ENCODE measurements at places on chromosomes 3 and 15.

DNA sequence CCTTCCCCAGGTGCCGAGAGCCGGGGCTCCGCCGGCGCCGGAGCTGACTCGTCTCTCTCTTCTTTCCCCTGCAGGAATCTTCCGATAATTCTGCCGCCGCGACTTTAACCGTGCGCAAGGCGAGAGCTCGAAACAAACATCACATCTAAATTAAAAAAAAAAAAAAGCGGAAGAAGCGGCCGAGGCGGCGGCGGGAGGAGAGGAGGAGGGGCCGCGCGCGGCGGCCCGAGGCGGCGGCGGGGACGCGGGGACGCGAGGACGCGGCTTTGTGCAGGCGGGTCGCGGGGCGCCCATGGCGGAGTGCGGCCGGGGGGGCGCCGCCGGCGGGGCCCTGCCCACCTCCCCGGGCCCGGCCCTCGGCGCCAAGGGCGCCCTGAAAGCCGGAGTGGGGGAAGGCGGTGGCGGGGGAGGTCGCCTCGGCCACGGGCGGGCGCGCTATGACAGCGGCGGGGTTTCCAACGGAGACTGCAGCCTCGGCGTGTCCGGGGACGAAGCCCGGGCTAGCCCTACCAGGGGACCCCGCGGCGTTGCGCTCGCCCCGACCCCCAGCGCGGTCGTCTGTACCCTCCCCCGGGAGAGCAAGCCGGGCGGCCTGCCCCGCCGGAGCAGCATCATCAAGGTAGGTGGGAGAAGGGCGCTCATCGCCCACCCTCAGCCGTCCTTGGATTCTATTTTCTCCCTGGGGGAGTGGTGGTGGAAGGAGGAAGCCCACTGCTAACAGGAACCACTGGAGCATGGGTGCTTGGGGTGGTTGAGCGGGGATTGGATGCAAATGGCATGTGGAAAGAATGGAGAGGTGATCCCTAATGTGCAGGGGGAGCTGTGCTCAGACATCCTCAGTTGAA, at the start of gene PLCL2:
PLCL2 (plus strand) TSS at position 208 of the 845 bp plus-strand sequence; CDS start at position 293, 85 bp downstream.
- DNase-seq, result no peak

GRCh38 chr3:420584-420983, 224.0 kb downstream of the CHL1 start:
- DNase-seq, result no peak

- DNase-seq, result no peak
These were observed 594.2 kb downstream of the ZBBX start for GRCh38 chr3:166785876-166786275.

DNA sequence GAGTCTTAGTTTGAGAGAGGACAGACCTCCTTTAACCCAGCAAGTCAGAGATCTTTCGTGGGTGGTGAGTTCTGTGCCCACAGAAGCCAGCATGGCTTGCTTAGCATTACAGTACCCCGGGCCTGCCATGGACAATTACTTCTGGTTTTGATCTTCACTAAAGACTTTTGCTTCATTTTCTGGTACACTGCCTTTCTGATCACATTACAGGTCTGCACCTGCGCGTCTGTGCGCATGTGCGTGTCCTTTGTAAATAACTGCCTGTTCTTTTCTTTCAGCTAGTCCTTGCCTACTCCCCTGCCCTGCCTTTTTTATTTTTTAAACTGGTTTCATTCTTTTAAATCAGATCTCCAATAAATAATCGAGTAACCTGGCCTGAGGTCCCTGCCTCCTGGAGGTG, 57.1 kb upstream of the CMTM8 start:
- DNase-seq, result no peak

GRCh38 chr15:40769274-40770146, at the start of gene C15orf62:
TSS of gene C15orf62 (plus strand) at chr15:40769980. CDS start at chr15:40770496, 516 bp downstream.
- no peak for DNase-seq

DNA sequence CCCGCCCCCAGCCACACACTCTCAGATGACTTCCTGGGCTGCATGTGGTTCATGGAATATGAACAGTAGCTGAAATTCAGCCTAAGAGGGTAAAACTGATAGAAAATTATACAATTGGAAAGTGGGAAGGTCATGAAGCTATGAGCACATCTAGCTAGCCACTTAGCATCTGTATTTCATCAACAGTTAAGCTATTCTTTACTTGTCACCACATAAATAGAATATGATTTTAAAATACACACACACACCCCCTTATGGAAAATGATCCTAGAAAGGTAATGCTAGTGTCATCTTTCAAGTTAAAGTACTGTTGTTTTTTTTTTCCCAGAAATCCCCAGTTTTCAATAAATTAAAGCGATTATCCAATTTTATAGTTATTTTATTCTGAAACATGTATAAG, 3.6 kb downstream of the MAP4 start:
- no peak for DNase-seq

DNA sequence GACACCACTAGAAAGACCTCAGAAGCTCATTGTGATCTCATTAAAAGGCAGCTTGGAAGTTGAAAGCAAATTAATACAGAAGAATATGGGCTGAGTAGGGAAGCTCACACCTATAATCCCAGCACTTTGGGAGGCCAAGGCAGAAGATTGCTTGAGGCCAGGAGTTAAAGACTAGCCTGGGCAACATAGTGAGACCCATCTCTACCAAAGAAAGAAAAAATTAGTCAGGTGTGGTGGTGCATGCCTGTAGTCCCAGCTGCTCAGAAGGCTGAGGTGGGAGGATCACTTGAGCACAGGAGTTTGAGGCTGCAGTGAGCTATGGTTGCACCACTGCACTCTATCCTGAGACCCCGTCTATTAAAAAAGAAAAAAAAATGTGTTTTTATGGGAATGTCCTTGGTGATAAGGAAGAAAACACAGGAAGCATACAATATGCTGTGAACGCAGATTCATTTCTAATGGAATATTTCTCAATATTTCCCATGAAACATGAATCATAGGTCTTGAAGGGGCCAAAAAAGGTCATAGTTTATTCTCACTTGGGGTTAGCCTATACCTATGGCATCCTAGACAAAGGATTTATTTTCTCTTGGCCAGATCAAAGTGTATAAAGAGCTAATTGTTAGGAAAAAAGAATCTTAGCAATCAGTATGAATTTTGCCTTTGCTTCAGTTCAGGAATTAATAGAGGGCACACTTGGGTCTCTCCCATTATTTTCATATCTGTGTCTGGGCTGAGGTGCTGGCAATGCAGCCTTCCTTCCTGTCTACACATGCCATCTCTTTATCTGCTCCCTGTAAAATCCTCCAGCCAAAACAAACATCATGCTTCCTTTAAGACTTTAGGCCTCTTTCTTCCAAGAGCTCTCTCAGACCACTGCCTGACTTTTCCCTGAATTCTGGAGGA, 98.2 kb downstream of the FNDC3B start:
- DNase-seq, result no peak
